Airway epithelial cell (primary cell): ENCODE measurements at places on chromosomes 4 and X. TPM values are rescaled to one million over a fixed set of nuclear protein-coding genes. Genes with fewer than 3 reads are reported as not detected.

Gene REST
- total RNA-seq: 17.5 and 24.4 TPM in 2 replicates

Gene FHDC1
- 3.6 and 6.3 TPM in 2 replicates for total RNA-seq

Gene MAP7D2
- total RNA-seq: 0.37 and 1.4 TPM in 2 replicates

Gene ADAMTS3
- 0.09 and 0.42 TPM in 2 replicates for total RNA-seq

Gene USP53
- total RNA-seq: 11.3 and 15.7 TPM in 2 replicates

Gene KLHL2
- total RNA-seq: 15.2 and 19.6 TPM in 2 replicates

Gene ZAR1
- not detected in 2 replicates for total RNA-seq

Gene SSX4B
- not detected in 2 replicates for total RNA-seq

Gene P2RY10
- not detected in 2 replicates for total RNA-seq

Gene TMEM47
- 2.0 and 3.0 TPM in 2 replicates for total RNA-seq

Gene GPC3
- total RNA-seq: 6.9 and 8.7 TPM in 2 replicates

Gene GAGE12G
- total RNA-seq: not detected in 2 replicates
